H1 (cell line): ENCODE measurements at places on chromosomes 12 and 14.

GRCh38 chr12:14982562-14982961, 9.7 kb downstream of the PDE6H start:
- H3K36me3 ChIP-seq = no peaks in the 10 kb centered on the region
- no peaks in the 10 kb centered on the region for H3K4me1 ChIP-seq
- H3K27ac ChIP-seq = no peak overlapping the region
- H3K27me3 ChIP-seq = no peaks in the 10 kb centered on the region
- no peak overlapping the region for H3K4me3 ChIP-seq
- DNase-seq = no peak

DNA sequence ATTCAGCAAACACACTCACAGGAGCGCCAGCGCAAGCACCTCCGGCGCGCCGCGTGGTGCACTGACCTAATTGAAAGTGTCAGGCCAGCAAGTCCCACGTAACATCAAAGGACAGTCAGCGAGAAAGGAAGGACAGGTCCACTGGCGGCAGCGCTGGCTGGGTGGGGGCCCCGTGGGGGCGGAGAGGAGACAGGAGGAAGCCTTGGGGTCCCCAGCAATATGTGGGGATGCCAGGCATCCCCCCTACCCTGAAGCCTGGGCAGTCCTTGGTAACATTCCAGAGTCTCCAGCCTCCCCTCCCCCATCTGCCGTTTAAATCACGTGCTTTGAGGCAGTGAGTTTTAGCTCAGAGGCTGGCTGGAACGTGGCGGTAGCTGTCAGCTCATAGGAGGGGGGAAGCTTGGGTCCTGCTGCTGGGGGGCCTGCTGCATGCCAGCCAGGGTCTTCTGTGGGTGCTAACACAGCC, 159.2 kb downstream of the CALM1 start:
- peak; percentile 74 for DNase-seq
- no peak overlapping the region for H3K27ac ChIP-seq
- H3K4me1 ChIP-seq = no peaks in the 10 kb centered on the region
- H3K36me3 ChIP-seq = no peaks in the 10 kb centered on the region

DNA sequence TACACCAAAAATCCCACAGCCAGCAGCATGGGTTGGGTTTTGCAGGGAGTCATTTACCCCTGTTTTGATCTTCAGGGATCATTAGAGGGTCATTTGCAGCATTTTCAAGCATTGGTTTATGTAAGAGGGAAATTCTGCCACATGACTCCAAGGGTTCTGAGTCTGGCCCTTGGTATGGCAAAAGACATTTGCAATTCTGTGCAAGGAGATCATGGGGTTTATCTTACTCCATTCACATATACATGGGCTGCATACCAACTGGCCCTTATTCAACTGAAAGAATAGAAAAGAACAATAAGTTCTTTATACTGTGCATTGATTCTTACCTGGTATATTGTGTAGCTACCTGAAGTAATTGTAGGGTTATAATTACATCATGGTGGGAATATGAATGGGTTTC, 13.7 kb downstream of the SIX4 start:
- no peak overlapping the region for H3K27ac ChIP-seq
- H3K27me3 ChIP-seq = no peaks in the 10 kb centered on the region
- DNase-seq = no peak
- no peaks in the 10 kb centered on the region; the same call in 1 of the 2 replicates for H3K4me1 ChIP-seq

GRCh38 chr14:69346710-69347109, 51.4 kb downstream of the ERH start:
- H3K27me3 ChIP-seq = no peaks in the 10 kb centered on the region
- peak; percentile 33 for DNase-seq
- H3K4me1 ChIP-seq = peaks cover 6% of the 10 kb centered on the region; the same call in 1 of the 2 replicates
- no peaks in the 10 kb centered on the region for H3K36me3 ChIP-seq

DNA sequence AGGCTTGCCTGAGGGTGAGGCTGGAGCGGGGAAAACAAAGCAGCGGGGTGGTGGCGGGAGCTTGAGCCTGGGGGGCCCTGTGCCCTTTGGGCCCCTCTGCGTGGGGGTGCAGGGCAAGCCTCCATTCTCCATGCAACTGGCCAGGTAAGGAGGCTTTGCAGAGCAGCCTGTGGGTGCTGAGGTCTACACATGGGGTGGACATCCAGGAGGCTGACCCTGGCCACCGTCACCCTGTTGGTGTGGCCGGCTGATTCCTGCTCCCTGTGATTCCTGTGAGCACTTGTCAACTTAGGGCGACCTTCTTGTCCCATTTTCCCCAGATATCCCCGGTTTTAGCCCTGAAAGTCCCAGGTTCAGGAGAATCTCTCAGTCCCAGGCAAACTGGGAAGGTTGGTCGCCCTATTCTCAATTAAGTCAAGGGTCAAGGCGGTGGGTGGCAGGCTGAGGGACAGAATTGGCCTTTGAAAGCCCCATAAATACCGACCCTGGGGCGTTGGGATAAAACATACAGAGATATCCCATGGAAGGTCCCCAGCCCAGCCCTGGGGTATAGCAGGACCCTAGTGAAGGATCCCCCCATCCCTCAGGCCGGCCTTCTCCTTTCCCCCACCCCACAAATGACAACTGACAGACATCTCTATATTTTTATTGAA, 70.5 kb downstream of the PRIMA1 start:
- no peak for DNase-seq
- H3K4me1 ChIP-seq = peaks cover 6% of the 10 kb centered on the region
- H3K36me3 ChIP-seq = no peaks in the 10 kb centered on the region
- no peaks in the 10 kb centered on the region for H3K27me3 ChIP-seq

- no peaks in the 10 kb centered on the region for H3K36me3 ChIP-seq
- no peak overlapping the region for H3K4me3 ChIP-seq
- no peak overlapping the region for H3K27ac ChIP-seq
- no peaks in the 10 kb centered on the region for H3K27me3 ChIP-seq
These were observed 87.2 kb downstream of the DAAM1 start for GRCh38 chr14:59275668-59276067.
